ENCODE measurements at places on chromosomes 16 and 17.

DNA sequence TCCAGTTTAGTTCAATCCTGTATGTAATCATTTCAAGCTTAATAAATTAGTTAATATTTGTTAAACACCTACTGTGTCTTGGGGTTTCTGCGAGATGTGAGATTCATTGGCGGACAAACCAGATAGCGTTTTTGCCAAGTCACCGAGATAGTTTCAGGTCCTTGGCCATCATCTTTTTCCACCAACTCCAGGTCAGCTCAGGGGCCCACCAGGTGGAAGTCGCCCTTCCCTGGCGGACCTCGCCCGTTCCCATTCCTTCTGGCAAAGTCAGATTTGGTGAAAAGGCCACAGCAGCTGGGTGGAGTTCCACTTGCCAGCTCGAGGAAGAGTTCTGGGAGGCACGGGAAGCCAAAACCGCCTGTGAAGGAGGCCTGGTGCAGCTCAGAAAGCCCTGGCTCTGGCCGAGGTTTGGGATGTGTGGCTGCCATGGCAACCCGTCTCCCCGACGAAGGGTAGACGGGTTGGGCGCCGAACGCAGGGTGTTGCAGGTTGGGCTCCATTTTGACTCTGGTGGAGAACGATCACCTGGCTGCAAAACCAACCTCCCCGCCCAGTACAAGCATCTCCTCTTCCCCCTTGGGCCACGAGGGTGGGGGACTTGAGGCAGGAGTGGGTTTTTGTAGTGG, 39.5 kb downstream of the CMIP start:
- no peak for DNase-seq

DNA sequence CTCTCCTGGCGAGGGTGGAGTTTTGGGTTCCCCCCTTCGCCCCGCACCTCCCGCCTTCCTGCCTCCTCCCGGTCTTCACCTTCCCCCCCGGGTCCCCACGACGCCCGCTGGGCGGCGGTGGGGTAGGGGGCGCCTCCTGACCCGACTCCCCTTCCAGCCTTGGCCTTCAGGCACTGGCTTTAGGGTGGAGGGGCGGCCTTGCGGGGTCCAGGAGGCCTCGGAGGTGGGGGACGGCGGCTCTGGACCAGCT, 2.4 kb downstream of the SLC16A3 start:
- DNase-seq, result no peak

DNA sequence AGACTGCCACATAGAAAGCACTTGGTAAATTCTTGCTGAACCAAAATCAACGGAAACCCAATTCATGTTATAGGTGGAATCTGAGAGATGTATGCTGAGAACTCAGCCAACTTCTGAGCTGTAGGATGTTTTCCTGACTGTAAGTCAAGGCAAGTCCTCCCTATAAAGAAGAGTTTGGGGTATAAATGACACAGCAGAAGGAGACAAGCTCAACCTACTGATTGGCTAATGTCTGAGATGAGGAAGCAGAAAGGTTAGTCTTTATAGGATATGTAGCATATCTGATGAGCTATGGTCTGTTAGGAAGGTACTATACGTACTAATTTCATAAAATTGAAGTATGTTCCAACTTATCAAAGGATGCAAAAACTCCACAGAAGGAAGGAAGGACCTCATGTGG, 99.5 kb downstream of the XYLT1 start:
- DNase-seq, result no peak

- peak; percentile 56 for DNase-seq
These were observed 168.1 kb downstream of the C16orf95 start for GRCh38 chr16:87149051-87149450.

DNA sequence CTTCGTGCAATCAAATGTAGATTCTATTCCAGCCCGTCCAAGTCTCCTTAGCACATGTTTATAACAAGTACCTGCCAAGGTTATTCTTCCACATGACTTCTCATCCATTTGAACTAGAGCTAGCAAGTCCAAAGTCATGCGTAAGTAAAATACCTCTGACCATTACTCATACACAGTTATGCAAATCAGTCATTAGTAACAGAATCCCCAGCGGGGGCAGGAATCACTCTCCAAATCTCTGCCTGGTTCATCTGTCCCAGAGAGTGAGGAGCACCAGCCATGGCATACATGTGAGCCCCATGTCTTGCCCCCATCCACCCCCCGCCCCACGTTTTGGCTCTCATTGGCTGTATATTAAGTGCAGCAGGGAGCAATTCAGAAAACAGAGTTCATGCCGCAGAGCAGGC, 27.7 kb downstream of the SRL start:
- peak; percentile 94 for DNase-seq

GRCh38 chr17:2704031-2704889, 7.3 kb downstream of the CLUH start:
- no peak for DNase-seq

DNA sequence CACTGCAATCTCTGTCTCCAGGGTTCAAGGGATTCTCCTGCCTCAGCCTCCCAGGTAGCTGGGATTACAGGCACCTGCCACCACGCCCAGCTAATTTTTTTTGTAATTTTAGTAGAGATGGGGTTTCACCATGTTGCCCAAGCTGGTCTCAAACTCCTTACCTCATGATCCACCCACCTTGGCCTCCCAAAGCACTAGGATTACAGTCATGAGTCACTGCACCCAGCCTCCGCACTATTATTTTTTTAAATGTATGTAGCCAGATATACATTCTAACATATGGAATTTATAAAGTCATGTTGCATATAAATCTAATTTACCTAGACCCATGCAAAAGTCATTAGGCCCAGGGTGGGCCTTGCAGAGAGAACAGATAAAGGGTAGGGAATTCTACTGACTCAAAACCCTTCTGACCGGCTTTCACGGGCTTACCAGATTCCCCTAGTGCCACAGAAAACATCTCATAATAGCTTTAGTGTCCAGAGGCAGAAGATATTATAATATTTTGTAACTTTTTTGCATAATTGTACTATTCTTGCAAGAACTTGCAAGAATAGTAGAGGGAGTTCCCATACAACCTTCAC, 20.5 kb upstream of the HELZ start:
- no peak for DNase-seq

- DNase-seq, result no peak
These were observed 10.8 kb downstream of the TMEM235 start for GRCh38 chr17:78242024-78242742.

- DNase-seq, result no peak
These were observed 537.2 kb upstream of the CDH8 start for GRCh38 chr16:62573466-62573865.

DNA sequence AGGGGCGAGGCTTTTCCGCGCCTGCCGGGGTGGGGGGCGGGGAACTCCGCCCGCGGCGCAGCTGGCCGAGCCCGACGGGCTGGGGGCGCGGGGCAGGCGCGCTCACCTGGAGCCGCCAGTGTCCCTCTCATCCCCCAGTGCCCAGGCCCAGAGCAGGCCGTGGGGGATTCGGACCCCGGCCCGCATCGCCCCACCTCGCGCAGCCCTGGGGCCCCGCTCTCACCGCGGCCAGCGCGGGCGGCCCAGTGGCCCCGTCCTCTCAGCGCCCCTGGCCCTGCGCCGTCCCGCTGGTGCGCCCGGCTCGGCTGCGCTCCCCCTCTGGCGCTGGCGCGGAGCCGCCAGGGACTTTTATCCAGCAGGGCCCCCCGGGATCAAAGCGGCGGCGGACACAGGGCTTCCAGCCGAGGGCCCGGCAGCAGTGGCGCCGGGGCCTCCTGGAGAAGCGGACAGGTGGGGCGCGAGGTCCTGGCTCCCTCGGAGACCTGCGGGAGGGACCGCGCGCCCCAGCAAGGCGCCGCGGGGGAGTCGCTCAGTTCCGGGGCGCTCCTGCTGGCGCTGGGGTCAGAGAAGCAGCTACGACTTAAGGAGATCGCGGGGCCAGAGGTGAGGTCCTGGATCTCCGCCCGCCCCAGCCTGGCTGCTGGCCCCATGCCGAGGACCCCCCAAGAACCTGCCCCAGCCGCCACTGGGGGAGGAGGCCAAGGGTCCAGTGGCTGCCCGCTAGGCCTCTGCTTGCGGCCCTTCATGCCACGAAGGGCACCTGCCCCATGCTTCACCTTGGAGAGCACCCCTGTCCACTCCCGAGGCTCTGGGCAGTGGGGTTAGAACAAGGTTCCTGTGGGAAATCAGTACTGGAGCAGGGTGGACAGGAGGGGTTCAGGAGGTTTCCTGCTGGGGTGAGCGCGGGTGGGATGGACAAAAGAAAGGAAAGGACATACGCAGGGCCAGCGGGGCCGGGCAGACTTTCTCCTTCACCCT, 823 bp upstream of the NOTUM start:
- no peak for DNase-seq

Measured in iris pigment epithelial cell (primary cell).